ENCODE measurements at places on chromosomes 1 and 21.

DNA sequence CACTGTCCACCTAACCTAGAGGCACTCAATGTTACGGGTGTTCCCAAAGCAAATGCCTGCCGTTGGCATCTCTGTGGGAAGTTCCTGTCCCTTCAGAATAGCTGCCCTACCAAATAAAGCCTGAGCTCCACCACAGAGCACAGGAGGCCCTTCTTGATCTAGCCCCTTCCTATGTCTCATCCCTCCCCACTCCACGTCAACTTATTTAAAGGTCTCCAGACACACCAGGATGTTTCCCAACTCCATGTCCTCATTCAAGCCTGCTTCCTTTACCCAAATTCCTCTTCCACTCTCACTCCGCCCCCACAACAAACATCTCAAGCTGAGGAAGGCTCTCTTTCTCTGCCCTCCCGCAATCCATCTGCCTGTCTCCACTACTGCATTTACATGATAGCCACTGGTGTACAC is 87.7 kb downstream of the TGFBR3 start:
- DNase-seq = no peak

GRCh38 chr1:212689758-212690529 is 9.7 kb downstream of the BATF3 start:
- DNase-seq = no peak

DNA sequence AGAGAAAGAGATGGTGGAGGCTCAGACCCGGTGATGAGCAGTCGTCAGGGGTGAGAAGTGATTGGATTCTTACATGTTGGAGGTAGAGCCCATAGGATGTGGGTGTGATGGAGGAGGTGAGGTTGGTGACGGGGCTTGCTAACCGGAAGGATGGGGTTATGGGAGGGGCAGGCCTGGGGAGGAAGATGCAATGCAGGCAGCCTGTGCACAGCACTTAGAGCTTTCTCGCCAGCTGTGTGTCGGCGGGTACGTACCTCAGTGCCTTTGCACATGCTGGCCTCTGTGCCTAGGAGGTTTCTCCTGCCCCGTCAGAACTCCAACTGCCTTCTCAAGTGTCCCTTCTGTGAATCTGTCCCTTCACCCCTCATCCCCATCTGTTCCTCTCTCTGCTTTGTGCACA is 2.9 kb upstream of the BSND start:
- DNase-seq = no peak

GRCh38 chr1:8822373-8823294 is 5.2 kb upstream of the RERE start:
- peak; percentile 97 for DNase-seq

GRCh38 chr1:246794828-246795671 is 70.8 kb downstream of the SCCPDH start:
- DNase-seq = no peak

DNA sequence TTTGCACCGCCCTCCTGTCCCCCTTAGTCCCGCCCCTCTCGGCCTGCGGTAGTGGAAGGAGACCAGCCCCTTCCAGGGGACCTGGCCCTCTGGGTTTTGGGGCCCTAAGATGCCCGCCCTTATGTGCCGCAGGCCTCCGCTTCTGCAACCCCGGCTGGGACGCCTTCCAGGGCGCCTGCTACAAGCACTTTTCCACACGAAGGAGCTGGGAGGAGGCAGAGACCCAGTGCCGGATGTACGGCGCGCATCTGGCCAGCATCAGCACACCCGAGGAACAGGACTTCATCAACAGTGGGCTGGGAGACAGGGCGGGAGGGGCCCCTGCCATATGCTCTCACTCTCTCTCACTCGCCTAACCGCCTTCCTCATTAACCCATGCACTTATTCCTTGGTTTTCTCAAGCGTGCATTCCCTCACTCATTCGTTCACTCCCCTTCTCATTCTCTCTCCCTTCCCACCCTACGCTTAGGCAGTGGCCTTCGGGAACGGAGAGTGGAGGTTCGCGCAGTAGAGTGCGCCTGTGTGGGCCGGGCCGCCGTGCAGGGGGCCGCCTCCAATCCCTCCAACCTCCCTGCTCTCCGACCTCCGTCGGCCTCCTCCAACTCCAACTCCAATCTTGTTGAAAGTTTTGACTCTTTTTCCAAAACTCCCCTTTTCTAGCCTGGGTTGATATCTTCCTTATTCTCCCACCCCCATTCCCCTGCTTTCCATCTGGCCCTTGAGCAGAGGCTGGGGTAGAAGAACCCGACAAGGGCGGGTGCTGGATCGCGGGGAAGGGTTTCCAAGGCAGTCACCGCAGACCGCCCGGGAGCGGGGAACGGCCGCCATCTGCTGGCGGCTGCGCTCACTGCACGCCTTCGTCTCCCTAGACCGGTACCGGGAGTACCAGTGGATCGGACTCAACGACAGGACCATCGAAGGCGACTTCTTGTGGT is 15.2 kb downstream of the BCAN start:
- DNase-seq = no peak

DNA sequence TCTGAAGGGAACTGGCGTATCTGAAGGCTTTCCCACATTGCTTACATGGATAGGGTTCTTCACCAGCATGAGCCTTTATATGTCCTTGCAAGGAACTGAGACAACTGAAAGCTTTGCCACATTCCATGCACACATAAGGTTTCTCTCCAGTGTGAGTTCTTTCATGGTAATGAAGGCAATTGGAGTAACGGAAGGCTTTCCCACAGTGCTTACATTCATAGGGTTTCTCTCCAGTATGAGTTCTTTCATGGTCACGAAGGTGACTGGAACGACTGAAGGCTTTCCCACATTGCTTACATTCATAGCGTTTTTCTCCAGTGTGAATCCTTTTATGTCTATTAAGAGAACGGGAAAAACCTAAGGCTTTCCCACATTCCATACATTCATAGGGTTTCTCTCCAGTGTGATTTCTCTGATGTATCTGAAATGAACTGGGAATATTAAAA is 15.0 kb downstream of the ZNF124 start:
- DNase-seq = no peak

DNA sequence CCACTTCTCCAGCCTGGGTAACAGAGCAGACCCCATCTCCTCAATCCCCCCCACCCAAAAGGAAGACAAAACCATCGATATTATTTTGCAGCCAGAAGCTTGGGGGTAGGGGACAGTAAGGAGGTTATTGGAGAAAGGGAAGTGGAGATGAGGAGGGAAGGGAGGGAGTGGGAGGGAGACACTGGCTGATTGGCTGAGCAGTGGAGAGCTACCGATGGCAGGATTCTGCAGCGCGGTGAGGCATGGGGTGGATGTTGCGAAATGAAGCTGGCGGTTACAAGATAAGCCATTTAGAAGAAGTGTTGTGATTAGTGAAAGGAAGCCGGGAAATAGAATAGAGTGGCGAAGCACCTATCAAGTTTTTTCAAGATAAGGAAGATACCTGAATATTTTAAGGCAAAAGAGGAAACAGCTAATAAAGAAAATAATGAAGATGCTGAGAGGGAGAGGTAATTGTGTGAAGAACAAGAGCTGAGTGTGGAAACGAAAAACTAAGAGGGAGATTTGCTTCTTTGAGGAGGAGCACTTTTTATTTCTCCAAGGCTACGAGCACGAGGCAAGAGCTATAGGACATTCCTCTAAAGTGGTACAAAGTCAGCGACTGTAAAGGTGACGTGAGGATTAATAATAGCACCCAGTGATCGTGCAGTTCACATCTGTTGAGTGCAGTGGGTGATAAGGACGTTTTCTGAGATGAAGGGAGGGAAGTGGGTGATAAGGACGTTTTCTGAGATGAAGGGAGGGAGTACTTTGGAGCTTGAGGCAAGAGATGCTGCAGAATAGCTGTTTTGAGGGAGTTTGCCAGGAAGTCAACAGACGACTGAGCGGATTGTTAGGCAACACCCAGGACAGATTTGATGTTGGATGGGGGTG is 103.2 kb upstream of the KIF26B start:
- no peak for DNase-seq

GRCh38 chr1:169601096-169601881 is 15.0 kb upstream of the F5 start:
- DNase-seq = no peak

DNA sequence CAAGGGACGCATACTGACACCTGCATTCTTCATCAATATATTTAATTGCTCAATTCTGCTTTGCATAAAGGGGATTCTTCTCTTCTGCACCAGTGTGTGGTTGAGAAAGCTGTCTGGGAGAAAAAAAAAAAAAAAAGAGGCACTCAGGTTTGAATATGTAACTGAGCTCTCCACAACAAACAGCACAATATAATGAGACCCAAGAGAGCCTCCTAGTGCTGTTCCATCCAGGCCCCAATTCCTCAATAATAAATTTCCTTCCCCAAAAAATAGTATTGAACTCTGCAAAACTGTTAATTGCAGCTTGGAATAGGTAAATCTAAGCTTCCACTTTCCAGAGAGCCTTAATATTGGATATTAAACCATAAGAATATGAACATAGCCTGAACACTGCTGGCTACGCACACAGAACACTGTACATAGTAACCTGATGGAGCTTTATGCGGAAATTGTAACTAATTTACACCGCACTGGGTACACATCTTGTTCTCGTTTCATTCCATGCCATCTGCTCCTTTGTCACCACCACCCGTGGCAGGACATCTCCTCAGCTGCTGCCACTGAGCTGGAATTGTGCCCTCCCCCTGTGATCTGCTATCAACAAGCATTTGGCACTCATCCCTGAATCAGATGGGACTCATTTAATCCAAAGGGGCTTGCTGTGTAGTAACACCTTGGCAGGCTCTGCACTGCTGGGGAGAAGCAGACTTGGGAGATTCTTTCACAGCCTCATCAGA is 272.0 kb downstream of the HHIPL2 start:
- DNase-seq = no peak

DNA sequence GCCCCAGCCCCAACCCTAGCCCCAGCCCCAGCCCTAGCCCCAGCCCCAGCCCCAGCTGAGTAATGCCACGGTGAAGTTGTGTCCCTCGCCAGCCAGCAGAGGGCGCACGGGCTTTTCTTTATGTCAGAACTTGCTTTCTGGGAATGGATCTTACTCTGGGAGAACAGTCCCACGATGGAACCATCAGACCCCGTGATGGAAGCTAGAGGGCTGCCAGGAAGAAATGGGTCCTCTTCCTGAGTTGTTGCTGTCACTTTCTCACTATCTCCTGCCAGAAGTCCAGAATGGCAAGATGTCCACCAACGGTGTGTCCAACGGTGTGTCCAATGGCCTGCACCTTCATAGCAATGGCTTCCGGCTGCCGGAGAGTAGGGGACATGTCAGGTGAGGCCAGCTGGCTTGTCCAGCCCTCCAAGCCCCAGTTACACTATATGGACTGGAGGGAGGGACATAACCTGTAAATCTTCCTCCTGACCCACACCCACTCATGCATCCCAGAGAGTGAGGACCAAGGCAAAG is 25.1 kb upstream of the TMEM222 start:
- DNase-seq = no peak

DNA sequence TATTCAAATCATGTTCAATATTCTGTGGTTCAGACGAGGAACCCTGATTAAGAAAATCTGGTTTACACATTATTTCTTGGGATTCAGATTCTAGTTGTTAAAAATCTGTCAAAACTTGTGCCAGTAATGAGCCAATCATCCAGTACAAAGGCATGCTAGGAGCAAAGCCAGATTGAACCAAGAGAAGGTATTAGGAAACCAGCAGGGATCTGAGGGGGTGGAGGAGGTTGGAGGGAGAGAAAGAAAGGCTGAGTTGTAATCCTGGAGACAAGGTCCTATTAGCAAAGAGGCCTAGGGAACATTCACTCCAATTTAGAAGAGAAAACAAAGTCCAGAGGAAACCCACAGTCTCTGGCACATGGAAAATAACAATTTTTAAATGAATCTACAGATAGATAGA is 352.9 kb downstream of the LTN1 start:
- DNase-seq = peak; percentile 51

- DNase-seq = no peak
Observed at GRCh38 chr1:65149351-65150107, 1.5 kb downstream of the AK4 start.

GRCh38 chr1:46681333-46682034 is 9.8 kb downstream of the TEX38 start:
- no peak for DNase-seq

- no peak for DNase-seq
Observed at GRCh38 chr21:38830671-38831525, 25.2 kb downstream of the ETS2 start.

- DNase-seq = no peak
Observed at GRCh38 chr1:117674521-117675400, 68.9 kb downstream of the TENT5C start.

DNA sequence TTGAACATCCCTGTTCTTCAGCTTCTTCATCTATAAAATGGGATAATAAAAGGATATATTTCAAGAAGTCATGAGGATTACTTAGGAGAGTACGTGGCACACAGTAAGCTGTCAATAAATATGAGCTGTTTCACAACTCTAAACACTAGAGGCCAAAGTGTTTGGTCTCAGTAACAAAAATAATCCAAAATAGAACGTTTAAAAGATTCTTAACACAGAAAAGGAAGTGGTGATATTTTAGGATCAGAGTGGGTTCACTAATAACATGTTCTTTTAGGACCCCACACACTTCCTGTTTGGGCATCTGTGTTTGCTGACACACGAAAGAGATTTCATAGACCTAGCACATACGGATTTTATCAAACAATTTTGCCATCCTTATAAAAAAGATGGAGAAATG is 32.9 kb downstream of the TNFSF18 start:
- DNase-seq = no peak

DNA sequence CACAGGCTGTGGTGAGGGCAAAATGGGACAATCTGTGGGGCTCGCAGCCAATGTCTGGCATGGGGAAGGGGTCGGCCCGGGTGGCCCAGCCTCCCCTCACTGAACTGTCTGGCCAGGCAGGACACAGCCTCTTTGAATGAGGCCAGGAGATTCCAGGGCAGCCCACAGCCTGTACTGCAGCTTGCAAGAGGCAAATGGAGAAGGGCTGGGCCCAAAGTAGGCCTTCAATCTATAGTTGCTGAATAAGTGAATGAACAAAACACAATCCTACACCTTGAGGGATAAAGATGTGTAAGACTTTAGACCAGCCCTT is 23.2 kb downstream of the SLC27A3 start:
- DNase-seq = no peak

- no peak for DNase-seq
Observed at GRCh38 chr1:110150330-110151174, at the start of gene SLC6A17. Gene SLC6A17, plus strand, starts transcription at chr1:110150494. Its CDS starts 16,436 bp downstream, at chr1:110166930.

DNA sequence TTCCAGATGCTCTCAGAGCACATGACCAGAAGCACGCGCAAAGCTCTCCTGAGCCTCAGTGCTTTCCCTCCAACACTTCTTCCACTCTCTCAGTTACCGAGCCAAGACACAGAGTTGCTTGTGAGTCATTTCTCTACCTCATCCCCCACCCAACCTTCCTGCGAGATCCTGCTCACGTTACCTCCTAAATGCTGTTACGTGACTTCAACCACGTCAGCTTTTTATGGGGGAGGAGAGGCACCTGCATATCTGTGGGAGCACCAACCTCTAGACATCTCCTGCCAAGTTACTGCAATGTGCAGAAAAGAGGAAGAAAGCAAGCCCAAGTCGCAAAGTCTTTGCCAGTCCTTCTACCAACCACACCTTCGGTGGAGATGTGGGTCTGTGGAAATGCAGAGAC is 27.2 kb upstream of the ERG start:
- no peak for DNase-seq

DNA sequence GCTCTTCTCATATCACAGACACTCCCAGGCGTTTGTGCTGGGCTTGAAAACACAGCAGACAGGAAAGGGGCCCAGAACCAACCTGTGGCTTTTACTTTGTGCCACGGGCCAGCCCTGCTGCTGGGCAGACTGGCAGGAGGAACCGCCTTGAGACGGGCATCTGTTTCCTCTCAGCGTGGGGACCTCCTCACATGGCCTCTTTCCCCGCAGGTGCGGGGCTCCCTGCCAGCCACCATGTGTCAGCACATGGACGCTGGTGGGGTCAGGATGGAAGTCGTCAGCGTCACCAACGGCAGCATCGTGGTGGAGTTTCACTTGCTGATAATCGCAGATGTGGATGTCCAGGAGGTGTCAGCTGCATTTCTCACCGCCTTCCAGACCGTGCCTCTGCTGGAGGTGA is 47.8 kb downstream of the UMODL1 start:
- DNase-seq = no peak

Data from GM04503 (cell line).